ENCODE measurements at places on chromosomes 16 and 17.

- DNase-seq, result no peak
Observed at GRCh38 chr16:27642756-27643155, 92.8 kb downstream of the KATNIP start.

DNA sequence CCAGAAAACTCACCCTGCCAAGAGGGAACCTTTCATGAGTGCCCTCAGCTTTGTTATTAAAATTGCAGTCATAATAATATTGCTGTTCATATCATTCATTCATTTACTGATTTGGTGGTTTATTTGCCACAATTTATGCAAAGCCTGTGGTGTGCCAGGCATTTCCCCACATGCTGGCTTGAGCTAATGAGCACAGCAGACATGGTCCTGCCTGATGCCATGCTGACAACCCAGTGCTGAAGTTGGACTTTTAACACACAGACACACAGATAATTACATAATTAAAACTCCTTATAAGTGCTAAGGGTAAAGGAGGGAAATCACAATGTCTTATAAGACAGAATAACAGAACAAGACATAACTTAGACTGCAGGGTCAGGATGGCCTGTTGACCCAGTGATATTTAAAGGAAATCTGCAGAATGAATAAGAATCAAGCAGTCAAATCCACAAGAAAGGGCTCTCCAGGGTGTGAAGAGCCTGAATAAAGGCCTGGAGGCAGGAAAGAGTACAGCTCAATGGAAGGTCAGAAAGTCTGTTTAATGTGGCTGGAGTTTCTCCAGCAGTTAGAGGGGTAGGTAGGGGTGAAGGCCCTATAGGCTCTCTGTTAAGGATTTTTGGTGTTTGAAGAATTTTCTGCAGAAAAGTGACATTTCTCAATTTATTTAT, 196.9 kb upstream of the CDH11 start:
- DNase-seq, result no peak

- no peak for DNase-seq
Observed at GRCh38 chr17:9893411-9894012, 11.6 kb downstream of the RCVRN start.

GRCh38 chr17:82117139-82118090, 19.4 kb upstream of the FASN start:
- no peak for DNase-seq

DNA sequence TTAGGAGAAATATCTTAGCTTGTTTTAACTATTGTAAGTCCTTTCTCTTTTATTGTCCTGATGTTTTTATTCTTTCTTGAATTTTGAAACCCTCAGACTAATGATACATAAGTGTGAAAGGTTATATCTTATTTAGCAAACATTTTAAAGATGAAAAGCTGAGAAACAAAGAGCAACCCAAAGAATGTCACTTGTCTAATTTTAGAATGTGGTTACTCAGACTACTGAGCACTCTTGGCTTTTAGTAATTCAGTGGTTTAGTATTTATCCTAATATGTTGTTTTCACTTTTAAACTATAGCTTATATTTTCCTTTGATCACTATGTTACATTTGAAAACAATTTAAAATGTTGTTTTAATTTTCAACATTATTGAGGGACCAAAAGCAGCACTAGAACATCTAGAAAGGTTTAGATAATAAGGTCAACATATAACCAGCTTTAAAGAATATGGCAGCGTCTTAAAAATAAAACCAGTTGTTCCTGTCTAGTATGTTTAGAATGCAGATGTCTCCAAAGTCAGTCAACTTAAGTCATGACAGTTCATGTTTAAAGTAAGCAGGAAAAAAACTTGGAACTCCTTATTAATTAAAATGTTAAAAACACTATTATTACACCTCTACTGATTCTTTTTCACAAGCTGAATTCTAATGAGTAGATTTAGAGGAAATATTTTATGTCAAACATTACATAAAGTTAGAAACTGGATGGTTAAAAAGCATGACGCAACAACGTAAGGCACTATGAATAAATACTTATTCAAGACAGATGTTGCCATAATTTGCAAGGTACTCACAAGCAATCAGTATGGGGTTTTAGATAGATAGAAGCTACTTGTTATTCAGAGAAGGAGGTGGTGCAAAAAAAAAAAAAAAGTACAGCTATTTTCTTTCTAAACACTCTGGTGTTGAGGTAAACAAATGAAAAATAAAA, 2.4 kb downstream of the MBTD1 start:
- no peak for DNase-seq

- DNase-seq, result no peak
Observed at GRCh38 chr17:80766290-80766855, 221.7 kb downstream of the RPTOR start.

- no peak for DNase-seq
Observed at GRCh38 chr17:38415250-38416194, 12.7 kb upstream of the ARHGAP23 start.

DNA sequence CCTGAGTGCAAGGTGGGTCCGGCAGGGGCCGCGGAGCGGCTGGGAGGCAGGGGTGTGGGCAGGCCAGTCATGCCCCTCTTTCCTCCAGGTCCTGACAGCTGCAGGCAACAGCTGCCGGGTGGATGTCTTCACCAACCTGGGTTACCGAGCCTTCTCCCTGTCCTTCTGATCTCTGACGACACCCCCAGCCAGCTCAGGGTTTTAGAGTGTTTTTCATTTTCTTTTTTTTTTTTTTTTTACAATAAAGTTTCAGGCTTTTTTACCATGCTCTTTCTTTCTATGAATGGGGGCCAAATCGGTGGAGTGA, 3.6 kb downstream of the THOC6 start:
- no peak for DNase-seq

DNA sequence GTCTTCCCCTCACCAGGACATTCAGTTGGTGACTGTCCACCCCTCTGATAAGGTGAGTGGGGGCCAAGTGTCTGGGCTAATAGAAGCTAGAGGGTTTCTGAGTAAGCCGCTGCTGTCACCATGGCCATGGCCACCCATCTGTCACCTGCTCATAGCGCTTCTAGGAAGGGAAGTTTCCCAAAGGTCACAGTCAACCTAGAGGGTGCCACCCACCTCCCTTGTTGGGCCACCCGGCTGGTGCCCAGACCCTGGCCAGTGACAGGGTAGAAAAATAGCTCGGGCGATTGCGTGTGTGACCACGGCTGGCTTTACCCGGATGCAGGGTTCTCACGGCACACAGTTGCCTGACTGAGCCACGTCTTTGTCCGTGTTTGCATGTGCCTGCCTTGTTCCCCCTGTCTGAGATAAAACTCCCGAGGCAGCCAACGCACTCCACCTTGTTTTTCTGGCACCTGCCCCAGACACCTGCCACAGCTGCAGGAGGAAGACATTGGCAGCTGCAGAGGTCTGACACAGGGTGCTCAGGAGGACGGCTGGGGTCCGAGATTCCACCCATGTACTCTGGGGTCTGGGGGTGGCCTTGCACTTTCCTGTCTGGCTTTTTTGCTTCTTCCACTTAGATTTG, 809 bp downstream of the PIRT start:
- no peak for DNase-seq

- DNase-seq, result no peak
Observed at GRCh38 chr17:52178012-52178411, 19.5 kb upstream of the CA10 start.

DNA sequence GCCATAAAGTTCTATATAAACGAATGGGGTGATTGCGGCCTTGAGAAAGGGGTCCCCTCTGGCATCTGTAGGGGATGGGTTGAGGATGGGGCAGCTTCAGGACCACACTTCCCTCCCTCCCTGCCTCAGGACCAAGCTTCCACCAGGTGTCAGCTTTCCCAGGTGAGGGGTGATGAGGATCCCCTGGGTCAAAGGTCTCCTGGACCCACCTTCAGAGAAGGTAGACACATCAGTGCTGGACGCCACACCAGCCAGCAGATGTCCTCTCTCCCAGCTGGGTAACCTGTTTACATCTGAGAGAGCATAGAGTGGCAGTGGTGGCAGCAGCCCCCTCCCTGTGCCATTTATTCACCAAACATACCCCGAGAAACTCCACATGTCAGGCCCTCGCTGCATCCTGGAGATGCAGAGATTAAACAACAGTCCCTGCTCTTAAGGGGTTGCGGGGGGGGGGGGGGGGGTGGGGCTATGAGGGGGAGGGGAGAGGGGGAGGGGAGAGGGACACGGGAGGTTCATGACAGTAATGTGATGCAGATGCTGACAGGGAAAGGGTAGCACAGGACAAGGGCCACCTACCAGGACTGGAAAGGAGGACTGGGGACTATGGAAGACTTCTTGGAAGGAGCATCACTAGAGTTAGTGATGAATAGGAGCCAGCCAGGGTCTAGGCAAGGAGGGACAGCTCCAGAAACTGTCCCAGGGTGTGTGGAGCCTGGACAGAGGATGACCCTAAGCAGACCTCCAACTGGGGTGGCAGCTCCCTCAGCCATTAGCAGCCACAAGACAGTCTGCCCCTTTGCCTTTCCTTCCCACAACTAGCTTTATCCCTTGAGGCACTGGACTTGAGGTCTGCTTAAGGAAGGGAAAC, 5.0 kb downstream of the PROCA1 start:
- DNase-seq, result no peak

GRCh38 chr16:89720813-89721545, at the start of the genes VPS9D1 and ZNF276:
TSS of gene VPS9D1 (minus strand) at chr16:89720898. CDS start at chr16:89720861, 37 bp downstream.
TSS of gene ZNF276 (plus strand) at chr16:89721537. CDS start at chr16:89721641, 104 bp downstream.
- peak; percentile 76 for DNase-seq

GRCh38 chr17:1005361-1005946, 8.5 kb downstream of the TIMM22 start:
- DNase-seq, result no peak

DNA sequence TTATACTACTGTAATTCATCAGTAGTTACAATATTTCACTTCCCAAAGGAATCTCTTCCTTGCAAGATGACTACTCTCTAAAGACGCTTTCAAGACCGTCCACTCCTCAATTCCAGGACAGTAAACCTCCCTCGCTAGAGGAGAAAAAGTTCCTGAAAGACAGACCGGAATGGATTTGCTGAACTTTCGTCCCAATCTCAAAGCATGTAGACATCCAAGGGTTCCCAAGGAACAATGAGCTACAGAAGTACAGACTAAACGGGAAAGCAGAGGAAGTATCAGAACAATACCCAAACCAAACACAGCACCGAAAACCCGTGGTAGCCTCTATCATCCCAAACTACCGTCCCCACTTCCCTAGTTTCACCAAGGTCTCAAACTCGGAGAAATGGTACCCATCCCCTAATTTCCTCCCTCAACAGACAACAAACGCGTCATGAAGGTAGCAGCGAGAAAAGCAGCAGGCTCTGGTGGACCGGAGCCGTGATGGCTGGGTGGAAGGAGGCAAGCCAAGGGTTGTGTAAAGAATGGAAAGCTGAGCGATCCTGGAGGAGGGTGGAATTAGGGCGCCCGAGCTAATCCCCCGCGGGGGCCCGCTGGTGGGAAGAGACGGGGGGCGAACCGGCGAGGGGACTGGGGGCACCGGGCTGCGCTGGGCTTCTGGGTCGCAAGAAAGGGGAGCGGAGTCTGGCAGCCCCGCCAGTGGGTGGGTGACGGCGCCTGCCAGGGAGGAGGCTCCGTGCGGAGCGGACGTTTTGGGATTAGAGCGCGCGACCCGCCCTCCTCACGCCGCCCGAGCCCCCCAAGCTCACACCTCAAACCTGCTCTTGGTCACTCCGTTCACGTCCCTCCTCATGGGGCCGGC, 647 bp downstream of the FBXL20 start:
- no peak for DNase-seq

- DNase-seq, result no peak
Observed at GRCh38 chr17:41539071-41539492, 11.0 kb upstream of the KRT19 start.

GRCh38 chr17:67245073-67245693, at the start of gene HELZ:
TSS of gene HELZ (minus strand) at chr17:67245196. CDS start at chr17:67218804, 26,392 bp downstream.
- peak; percentile 72 for DNase-seq

- DNase-seq, result no peak
Observed at GRCh38 chr17:50452630-50453300, 15.9 kb downstream of the CHAD start.

- DNase-seq, result no peak
Observed at GRCh38 chr17:77893144-77894044, 65.1 kb upstream of the TNRC6C start.

DNA sequence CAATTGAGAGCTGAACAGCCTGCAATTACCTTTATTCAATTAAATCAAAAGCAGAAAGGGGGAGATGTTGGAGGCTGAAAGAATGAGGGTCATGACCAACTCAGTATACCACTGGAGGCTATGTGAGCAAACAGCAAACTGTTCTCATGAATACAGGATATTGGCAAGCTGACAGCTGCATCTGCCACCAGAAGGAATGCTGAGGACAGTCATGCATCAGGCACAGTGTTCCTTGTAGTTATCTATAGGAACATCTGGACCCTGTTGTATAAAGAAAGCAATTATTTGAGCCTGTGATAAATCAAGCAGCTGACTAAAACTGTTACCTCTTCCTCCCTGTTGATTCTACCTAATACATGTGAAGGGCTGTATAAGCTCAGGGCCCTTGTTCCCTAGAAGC, 2064.6 kb downstream of the TP53TG3F start:
- no peak for DNase-seq

DNA sequence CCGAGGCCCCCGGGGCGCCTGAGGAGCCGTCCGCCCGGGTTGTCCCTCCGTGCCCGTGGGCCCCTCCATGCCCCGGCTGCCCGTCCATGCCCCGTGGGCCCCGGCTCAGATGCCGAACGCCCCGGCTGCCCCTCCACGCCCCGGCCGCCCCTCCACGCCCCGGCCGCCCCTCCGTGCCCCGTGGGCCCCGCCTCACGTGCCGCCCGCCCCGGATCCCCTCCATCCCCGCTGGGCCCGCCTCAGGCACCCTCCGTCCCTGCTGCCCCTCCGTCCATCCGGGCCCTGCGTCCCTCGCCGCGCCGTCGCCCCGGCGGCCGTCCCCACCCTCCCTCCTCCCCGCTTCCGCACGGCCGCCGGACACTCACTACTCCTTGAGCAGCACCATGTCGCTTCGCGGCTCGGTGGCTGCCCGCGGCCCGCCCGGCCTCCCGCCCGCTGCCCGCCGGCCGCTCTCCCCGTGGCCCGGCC, 382 bp downstream of the PITPNA start:
- peak; percentile 17 for DNase-seq

- DNase-seq, result no peak
Observed at GRCh38 chr16:23549938-23550337, 7.2 kb downstream of the EARS2 start.

DNA sequence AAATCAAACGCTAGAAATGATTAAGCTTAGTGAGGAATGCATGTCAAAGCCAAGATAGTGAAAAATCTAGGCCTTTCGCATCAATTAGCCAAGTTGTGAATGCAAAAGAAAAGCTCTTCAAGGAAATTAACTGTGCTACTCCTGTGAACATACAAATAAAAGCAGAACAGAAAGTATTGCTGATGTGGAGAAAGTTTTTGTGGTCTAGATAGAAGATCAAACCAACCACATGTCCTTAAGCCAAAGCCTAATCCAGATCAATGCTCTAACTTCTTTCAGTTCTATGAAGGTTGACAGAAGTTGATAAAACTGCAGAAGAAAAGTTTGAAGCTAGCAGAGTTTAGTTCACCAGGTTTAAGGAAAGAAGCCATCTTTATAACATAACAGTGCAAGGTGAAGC, 1044.6 kb downstream of the CDH11 start:
- no peak for DNase-seq

GRCh38 chr17:78121801-78122215, 6.7 kb downstream of the TMC6 start:
- DNase-seq, result no peak

All from activated T-helper 2 cell treated with anti-CD3 and anti-CD28 coated beads, Interferon-gamma antibody, Interleukin-2, Interleukin-4, amounts not matched to agents 10 μg/mL and 5 μg/mL and 100 μg/mL, durations not matched to agents 14 hours and 24 hours and 36 hours (primary cell).